ENCODE measurements at places on chromosomes 12 and 14. TPM values are rescaled to one million over a fixed set of nuclear protein-coding genes. Genes with fewer than 3 reads are reported as not detected.

The RHOJ gene
- total RNA-seq = 10.5 TPM

The KRT72 gene
- total RNA-seq = not detected

The TXNRD1 gene
- total RNA-seq = 367 TPM

The EIF2S1 gene
- total RNA-seq = 182 TPM

The ACVRL1 gene
- 109 TPM for total RNA-seq

The CCDC196 gene
- not detected for total RNA-seq

The CD4 gene
- total RNA-seq = 0.23 TPM

The CERS5 gene
- 48.0 TPM for total RNA-seq

The OTX2 gene
- not detected for total RNA-seq

The SCFD1 gene
- 99.6 TPM for total RNA-seq
